ENCODE measurements at places on chromosomes 1 and 21.

- DNase-seq = no peak
Observed at GRCh38 chr21:43286196-43286595, 117.4 kb downstream of the CRYAA start.

DNA sequence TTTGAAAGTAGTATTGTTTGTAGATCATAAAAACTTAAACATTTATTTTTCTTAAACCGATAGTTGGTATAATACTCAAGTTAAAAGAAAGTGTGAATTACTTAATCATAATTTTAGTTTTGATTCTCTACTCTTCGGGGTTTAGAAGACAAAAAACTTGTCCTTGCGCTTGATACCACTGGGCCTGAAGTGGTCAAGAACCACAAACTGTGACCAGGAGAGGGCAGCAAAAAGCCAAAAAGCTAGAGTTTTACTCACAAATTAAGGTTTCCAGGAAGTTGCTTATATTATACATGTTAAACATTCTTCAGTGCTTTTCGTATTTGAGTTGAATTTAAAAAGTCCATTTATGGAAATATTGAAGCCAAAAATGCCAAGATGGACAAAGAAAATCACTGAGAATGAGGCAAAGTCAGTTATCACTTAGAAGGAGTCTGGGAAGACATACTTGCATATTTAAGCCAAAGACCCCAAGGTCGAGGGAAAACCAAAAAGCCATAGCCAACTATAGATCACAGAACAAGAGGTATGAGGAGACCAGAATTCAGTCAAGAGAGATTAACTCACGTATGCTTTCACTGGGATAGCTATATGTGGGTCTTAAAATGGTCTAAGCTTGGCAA lies 34.2 kb downstream of the EFCAB7 start:
- peak; percentile 54 for DNase-seq

- DNase-seq = peak; percentile 66
Observed at GRCh38 chr1:111505641-111506119, 2.2 kb upstream of the ADORA3 start.

GRCh38 chr1:25843483-25843882 lies 15.8 kb downstream of the AUNIP start:
- DNase-seq = no peak

DNA sequence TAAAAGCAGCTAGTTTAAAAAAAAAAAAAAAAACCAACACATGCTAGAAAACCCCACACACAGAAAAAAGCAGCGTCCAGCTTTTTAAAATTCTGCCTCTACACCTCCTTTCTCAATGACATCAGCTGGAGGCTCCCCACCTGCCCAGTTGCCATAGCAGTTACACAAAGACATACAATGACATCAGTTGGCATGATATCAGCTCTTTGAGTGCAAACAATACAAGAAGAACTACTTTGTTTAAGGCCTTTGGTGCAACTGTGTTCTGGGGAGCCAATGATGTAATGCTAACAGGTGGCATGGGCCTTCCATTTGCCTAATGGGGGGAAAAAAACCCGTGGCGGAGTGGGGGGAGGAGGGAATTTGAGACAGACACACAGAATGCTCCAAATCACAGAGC lies 32.9 kb downstream of the DUSP10 start:
- peak; percentile 66 for DNase-seq

DNA sequence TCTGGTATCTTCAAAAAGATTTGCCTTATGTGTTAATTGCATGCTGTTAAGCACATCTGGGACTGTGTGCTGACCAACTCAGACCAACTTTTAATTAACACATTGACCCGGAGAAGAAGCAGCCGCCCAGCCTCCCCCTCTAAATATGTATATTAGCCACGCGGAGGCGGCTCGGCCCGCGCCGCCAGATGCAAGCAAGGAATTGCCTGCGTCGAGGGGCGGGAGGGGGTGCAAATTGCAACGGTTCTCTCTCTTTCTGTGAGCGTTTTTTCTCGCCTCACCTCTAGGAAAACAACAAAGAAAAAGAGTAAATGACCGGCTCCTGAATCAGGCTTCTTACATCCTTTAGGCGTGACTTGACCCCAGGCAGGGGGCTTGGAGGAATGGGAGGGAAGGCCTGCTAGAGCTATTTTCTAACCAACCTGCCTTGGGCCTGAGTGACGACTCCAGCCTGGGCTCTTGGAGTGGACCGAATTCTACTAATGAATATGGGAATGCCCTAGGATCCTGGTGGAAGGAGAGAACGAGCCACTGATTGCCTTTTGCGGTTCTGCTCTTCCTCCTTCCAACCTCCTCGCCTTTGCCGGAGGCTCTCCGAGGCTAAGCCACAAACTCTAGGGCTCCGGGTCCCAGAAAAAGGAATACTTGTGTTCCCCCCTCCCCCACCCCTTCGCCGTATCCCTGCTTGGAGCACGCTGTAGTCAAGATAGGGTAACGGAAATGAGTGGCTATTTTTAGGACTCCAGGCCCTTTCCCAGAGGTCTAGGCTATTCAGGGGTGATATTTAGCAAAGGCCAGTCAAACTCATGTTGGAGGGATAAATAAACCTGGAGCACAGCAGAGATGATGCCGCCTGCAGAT lies 417.0 kb upstream of the ESRRG start:
- no peak for DNase-seq

- no peak for DNase-seq
Observed at GRCh38 chr1:221174330-221174993, 295.2 kb downstream of the HLX start.

GRCh38 chr1:86154571-86155050 lies 2.0 kb downstream of the COL24A1 start:
- no peak for DNase-seq

DNA sequence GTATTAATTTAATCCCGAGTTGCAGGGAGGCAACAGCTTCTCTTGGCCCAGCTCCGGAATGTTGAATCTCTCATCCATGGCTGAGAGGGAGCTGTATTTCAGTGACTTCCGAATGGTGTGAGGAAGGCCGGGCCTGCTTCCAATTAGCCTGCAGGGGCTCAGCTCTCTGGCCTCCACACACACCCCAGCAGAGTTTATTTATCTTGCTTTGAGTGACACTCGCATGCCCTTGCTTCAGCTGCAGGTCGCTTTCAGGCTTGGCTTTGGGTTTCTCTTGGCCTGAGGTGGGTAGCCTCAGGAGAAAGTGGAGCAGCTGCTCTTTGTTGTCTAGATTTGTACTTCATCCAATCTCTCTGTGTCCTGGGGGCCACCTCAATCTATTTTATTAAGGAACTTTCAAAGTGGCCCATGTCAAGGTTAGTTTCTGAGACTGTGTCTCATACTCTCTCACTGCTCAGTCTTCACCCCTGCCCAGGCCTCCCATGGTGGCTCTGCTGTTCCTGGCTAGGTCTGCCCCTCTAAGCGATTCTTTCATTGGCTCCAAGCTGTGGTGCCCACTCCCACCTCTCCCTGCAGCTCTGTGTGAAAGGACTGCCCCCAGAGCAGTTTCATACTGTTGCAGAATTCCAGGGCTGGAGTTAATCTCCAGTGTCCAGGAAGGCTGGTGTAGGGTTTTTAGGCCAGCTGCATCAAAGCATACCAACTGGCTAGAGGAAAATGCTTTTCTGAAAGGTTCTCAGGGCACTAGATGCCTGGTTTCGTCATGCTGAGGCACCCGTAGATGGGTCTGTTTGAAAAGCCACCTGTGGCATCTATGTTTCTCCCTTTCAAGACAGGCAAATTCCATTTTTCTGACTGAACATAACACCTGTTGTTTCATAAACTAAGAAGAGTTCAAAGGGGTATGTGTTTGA lies 153.5 kb downstream of the PLXNA2 start:
- no peak for DNase-seq

- DNase-seq = no peak
Observed at GRCh38 chr1:96313216-96313615, 408.4 kb upstream of the PTBP2 start.

DNA sequence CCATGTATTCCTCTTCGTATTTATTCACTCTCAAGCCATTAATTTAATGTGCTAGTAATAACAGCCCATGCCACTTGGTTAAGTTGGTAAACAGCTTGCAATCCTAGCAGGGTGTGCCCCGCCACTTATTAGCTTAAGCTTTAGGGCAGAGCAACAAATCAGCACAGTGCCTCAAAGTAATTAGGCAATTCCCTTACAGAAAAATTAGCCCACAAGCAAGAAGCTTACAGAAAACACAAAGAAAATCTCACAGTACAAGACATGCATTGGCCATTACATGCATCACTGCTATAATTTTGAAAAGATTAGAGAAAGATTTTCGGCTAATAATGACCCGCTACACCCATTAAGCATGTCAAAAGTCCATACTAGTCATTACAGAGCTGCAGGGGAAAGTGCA lies 47.6 kb downstream of the TGFB2 start:
- no peak for DNase-seq

- DNase-seq = no peak
Observed at GRCh38 chr1:91894036-91894761, 8.2 kb upstream of the TGFBR3 start.

- no peak for DNase-seq
Observed at GRCh38 chr1:86998727-86999126, 84.3 kb downstream of the HS2ST1 start.

- DNase-seq = no peak
Observed at GRCh38 chr1:156121457-156121856, 6.9 kb downstream of the LMNA start.

DNA sequence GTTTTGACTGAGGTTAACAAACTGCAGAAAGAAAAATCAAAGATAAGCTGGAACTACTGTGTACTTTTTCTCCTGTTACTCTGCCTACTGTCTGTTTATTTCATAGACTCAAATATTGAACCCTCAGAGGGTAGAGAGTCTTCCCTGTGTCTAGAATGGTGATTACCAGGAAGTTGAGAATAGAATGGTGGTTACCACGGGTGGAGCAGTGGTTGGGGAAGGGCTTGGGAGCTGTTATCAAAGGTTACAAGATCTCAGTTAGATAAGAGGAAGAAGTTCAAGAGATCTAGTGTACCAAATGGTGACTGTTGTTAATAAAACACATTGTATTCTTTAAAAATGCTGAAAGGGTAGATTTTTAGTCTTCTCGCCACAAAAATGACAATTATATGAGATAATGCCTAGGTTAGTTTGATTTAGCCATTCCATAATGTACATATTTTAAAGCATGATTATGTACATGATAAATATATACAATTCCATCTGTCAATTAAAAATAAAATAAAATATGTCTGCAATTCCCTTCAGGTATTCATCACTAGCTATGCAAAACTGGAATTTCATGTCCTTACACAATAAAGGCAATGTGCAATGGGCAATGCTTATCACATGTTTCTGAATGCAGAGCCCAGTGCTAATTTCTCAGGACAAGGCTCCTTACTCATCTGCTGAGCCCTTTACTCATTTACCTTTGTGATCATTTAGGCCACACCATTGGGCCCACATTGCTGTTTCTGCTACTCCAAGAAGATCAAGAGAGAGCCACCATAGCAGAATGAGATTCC lies 474.3 kb upstream of the CAMK1G start:
- no peak for DNase-seq

DNA sequence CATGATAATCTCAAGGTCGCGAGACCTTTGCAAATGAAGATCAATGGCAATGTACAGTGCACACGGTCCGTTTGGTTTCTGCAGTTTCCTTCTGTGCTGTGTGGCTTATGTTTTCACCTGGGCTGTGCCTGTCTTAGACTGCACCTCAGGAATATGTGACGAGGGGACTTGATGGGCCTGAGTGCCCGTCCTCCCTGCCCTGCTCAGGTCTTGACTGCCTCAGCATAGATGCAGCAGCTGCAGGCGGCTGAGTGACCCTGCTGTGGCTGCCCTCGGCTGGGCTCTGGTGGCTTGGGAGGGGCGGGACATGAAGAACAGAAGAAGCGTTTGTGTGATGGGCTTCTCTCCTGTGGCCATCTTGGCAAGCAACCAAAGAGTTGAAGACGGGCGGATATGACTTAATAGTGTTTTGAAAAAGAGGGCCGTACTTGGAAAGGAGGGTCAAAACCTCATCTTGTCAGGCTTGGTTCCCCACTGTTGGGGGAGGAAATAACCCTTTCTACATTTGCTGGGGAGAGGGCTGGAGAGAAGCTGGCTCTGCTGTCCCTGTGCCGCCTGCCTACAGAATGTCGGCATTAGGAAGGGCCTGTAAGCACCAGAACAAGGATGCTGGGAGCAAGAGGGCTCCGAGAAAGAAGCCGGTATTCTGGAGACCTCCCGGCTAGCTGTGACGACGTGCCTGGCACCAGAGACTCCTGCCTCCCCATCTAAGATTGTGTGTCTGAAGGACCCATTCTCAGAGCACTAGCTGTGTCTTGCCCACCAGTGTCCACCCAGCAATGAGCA lies 7.1 kb downstream of the MYBPHL start:
- DNase-seq = no peak

Measured in HL-60 (cell line).